ENCODE measurements at places on chromosomes 2 and 18.
A peak's percentile ranks its signal among the peaks of the same experiment; 100 is the strongest.

DNA sequence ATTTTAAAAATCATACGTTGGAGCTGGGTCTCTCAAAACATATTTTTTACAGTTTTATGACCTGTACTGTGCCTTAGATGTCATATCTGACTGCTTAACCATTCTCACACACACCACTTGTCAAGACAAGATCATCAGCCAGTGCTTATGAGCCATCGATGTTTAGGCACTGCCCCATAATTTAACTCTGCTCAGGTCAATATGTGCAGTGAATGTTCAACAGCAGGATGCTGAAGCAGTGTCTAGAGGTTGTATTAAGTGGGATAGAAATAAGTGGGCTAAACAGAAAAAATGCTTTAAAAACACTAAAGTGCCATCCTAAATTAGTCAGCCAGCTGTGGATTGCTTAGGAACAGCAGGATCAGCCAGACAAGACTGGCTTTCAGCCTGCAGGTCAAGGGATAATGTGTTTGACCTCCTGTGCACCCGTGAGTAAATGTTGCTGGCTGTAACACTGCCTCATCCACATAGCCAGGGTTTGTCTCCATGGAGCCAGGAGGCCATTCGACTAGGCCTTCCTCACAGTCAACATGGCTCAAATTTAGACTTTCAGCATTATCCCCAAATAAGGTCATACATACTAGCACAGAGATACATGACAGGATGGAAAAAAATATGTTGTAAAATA, 139.0 kb upstream of the NXPH2 start:
- DNase-seq, result no peak

DNA sequence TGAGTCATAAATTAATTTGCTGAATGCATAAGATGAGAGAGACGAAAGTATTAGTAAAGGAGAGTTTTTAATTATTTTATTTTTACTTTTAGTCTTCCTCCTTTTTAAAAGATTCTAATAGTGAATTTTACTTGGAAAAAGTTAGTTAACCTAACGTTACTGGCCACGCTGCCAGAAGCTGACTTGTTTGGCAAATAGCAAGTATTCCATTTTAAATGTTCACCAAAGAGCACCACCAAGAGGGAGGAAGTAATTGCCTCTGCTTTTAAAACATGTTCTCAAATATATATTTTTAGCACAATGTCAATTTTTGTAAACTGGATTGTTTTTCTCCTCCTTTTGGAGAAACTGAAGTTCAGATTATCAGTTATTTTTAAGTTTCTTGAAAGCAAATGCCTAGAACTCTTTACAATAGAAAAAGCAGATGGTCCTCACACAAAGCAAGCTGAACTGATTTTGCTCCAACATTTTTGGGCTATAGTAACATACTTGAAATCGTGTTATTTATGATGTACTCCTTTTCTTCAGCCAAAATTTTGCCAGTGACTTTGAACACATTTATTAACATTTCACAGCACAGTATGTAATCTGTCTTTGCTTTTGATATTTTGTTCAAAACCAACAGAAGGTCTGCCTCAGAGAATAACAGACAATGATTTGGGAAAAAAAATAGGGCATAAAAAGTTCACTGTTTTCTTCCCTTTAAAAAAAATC, 1311.0 kb upstream of the FAM98A start:
- no peak for DNase-seq

DNA sequence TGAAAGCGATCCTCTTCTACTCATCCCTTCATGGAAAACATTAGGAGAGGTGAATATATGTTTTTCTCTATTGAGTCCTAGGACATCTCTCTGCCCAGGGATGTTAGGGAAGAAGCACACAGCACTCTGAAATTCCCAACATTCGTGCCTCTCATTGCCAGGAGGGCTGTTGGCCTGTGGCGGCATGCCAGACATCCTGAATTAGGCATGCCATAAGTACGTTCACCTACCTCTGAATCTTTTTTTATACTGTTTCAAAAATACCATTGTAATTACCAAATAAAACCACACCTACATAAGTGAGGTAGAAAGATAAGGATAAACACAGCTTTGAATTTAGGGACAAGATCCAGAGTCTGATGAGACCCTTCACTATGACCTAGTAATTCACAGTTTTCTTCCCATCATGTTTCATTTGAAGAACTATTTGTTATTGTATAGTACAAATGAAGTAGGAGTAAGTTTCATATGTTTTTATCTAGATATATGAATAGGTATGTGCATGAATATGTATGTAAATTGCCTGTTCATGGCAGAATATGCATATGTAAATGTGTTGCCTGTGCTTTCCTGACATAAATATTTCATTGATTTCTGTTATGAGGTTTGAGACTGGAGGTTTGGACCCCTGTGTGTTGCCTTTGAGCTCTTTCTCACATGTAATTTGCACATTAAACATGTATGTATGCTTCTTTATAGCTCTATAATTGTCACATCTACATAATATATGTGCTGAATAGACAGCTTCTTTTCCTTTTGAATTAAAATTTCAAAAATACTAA, 66.6 kb upstream of the STAM2 start:
- DNase-seq, result no peak

DNA sequence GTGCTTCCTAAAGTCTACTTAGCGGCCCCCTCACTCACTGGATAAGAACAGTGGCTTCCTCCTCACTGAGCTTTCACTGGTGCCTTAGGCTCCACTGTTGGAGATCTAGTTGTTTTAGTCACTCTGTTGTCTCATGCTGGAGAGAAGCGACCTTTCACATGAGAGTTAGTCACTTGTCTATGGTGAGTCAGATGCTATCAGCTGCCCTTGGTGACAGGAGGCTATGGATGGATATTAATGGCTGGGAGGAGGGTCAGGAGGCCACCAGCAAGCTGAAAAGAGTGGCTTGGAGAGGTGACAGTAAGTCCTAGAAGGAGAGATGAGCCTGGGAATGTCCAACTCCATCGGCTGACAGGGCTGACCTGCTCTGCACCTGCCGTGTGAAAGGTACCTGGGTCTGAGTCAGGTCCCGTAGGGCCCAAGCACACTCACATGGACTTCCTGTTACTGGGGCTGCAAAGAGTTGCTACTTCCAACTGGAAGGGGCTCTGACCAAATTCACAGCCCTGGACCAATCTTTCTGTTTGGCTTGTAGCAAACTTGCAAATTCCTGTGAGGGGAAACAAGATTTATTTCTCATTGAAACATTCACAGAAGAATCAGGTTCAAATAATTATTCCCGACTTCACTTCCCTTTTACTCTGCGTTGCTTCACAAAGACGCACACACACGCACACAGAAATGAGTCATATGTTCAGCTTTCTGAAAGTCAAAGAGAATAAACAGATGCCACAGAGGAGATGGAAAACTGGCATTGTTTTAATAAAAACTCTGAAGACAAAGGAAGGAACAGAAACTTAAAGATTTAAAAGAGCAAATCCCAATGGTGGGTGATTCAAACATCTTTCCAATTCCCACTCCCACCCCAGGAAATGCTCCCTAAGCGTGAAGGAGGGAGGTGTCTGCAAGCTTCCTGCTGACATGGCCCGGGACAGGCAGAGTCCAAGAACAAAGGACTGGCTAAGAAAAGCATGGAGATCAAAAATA, 203.5 kb upstream of the TWIST2 start:
- no peak for DNase-seq

DNA sequence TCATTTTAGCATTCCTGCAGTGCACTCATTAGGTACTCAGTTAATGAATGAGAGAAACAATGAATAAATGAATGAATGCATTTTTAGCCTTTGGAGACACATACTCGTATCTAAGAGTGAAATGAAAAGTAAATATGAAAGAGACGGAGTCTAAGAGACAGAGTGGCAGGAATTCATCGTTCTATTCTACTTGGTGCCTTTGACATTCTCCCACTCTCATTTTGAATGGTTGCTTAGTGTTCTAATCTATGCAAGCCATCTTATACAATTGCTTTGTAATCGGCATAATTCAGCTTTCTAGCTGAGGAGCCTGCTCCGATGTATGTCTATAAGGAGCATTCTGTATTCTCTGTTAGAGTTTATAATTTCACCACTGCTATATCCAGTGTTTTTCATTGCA, 554.9 kb downstream of the PLCL1 start:
- DNase-seq, result no peak

DNA sequence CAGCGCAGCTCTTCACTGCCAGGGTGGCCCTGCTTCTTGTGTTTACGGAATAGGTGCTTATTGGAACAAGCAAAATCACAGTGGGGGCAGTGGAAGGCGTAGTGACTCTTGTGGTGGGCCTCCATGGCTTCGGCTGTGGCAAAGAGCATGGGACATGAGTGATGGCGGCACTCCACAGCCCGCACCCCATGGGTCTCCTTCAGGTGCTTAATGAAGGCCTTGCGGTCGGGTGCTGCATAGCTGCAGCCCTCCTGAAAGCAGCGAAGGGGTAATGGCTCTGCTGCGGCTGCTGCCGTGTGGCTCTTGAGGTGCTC, 10.7 kb downstream of the ZNF142 start:
- DNase-seq, result no peak

GRCh38 chr2:170054997-170055396, 123.0 kb upstream of the MYO3B start:
- DNase-seq, result peak; percentile 58

- DNase-seq, result no peak
Observed at GRCh38 chr2:230925879-230926765, 1.1 kb upstream of the GPR55 start.

GRCh38 chr2:72825257-72826155, at the start of gene EXOC6B:
Gene EXOC6B (minus strand): TSS chr2:72826033.
- DNase-seq, result peak; percentile 30

DNA sequence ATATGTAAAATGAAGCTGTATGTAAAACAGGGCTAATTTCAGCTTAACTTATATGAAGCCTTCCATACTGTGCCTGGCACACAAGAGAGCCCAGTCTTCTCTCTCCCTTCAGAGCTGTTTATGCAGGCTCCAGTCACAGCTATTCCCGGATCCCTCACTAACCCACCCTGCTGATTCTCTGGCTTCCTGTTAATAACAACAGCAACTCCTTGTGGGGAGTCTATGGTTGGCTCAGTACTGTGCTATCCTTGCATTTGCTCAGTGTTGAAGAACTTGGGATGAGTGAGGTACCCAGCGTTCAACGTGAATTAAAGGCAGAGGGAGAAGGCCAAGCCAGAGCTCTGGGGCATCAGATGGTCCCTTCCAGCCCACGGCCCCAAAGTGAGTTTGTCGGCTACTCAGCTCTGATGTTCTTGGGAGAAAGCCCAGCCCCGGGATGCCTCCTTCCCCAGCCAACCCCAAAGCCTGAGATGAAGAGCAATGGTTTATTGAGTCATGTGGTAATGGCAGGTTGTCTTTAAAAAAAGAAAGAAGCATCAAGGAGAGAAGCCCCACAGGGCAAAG, 43.2 kb downstream of the PSD4 start:
- DNase-seq, result no peak

GRCh38 chr2:205343103-205343502, 339.2 kb upstream of the NRP2 start:
- no peak for DNase-seq

GRCh38 chr2:235728800-235729556, 235.1 kb downstream of the AGAP1 start:
- no peak for DNase-seq

GRCh38 chr2:109454765-109455394, 158.9 kb downstream of the SEPTIN10 start:
- DNase-seq, result no peak

GRCh38 chr2:96870626-96871255, 861 bp upstream of the SEMA4C start:
- no peak for DNase-seq

DNA sequence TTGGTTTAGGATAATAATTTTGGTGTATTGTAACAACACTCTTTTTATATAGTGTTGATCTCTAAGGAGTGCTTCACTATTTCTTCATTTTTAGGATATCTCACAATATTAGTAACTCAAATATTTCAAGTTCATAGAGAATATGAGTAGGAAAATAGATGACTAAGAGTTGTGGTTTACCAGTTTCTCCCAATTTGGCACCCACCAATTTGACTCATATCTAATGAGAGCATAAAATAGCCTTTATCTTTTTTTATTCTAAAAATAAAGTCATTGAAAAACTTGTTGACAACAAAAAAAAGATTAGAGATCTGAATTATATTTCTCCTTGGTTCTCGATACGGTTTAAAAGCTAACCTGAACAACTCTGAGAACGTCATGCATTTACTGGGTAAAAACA, 204.0 kb downstream of the PARD3B start:
- no peak for DNase-seq

GRCh38 chr2:74093840-74094239, 53.9 kb downstream of the BOLA3 start:
- no peak for DNase-seq

DNA sequence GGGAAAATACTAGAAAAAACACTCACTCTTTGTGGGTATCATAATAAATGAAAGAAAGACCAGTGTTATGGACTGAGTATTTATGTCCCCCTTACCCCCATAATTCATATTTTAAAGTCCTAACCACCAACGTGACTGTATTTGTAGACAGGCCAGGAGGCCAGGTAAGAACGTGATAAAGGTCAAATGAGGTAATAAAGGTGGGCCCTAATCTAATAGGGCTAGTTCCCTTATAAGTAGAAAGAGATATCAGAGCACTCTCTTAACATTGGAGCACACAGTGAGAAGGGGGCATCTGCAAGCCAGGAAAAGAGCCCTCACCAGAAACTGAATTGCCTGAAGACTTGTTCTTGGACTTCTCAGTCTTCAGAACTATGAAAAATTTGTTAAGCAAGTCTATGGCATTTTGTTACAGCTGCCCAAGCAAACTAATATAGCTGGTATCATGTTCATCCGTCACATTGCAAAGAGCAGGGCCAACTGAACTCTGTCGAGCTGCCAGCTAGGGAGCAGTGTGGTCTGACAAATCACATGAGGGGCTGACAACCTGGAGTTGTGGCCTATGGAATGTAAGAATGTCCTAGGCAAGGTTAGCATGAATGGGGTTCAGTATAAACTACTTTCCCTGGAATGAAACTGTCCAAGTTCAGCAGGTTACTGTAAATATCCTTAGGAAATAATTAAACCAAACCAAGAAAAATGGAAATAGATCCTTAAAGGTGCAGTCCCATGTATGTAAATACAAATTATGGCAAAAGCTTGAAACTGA, 280.9 kb downstream of the ZNF385B start:
- no peak for DNase-seq

- DNase-seq, result no peak
Observed at GRCh38 chr2:107303964-107304363, 418.0 kb upstream of the ST6GAL2 start.

GRCh38 chr18:22564036-22564435, 146.3 kb upstream of the CTAGE1 start:
- no peak for DNase-seq

- no peak for DNase-seq
Observed at GRCh38 chr2:207446653-207447052, 83.1 kb upstream of the CREB1 start.

- no peak for DNase-seq
Observed at GRCh38 chr2:43766006-43766405, 7.8 kb upstream of the DYNC2LI1 start.

DNA sequence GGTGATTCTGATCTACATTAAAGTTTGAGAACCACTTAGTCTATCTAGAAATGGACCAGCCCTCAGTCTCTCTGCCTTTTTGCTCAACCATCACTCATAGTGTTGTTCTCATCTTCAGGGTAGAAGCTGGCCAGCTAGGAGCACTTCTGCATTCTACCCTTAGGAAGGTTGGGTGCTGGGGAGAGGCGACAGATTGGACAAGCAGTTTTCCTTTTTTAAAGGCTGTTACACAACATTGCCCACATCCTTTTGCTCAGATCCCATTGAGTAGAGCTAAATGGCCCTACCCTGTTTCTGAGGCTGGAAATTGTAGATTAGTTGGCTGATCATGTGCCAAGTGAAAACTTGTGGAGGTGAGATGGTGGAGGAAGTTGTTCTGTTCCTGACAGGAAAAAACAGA, 35.6 kb downstream of the OSBPL6 start:
- no peak for DNase-seq

GRCh38 chr2:235665661-235666212, 171.9 kb downstream of the AGAP1 start:
- DNase-seq, result no peak
